ENCODE measurements at places on chromosomes 2 and 18.

GRCh38 chr2:128505150-128505490 lies 186.5 kb upstream of the HS6ST1 start:
- DNase-seq = no peak

GRCh38 chr2:130949954-130950353 lies 113.2 kb downstream of the ARHGEF4 start:
- DNase-seq = no peak

GRCh38 chr2:224260372-224261020 lies 141.4 kb downstream of the FAM124B start:
- DNase-seq = no peak

- peak; percentile 54 for DNase-seq
Observed at GRCh38 chr2:96537734-96538486, 1.4 kb downstream of the ARID5A start.

- no peak for DNase-seq
Observed at GRCh38 chr18:25123438-25124232, 228.3 kb downstream of the ZNF521 start.

DNA sequence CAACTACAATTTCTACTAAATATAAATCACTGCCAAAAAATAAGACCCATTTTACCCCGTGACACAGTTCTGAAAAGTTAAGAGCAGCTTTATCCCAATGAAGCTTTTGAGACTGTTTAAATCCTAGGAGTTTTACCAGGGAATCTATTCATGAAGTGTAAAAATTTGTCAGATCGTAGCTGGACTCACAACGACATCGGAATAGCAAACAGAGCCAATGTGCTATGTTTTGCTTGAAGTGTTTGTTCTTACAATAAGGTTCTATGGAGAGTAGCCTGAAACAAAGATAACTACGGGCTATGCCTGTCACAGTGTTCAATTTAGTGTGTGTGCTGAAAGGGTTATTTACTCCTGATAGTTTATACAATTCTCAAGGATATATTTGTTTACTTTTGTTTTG lies 78.5 kb upstream of the L3MBTL4 start:
- DNase-seq = no peak

- DNase-seq = no peak
Observed at GRCh38 chr18:76771192-76771799, 51.1 kb upstream of the ZNF236 start.

DNA sequence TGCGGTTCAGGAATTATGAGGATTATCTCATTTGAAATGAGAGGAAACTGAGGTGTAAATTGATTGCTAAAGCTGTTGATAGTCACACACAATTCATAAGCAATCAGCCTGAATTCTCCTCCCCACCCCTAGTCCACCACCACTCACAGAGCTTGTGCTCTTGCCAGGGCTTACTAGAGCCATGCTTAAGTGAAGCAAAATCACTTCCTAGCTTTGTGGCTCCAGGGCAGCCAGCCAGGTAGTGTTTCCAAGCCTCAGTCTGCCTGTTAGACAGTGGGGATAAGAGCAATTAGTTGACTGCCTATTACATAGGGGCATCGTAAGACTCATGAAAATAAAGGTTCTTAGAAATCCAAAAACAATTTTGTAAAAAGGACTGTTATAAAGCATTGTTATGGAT lies 87.2 kb downstream of the PKP4 start:
- no peak for DNase-seq

GRCh38 chr18:23369266-23369665 lies 83.8 kb upstream of the RIOK3 start:
- DNase-seq = no peak

GRCh38 chr18:10465174-10465939 lies 10.9 kb downstream of the APCDD1 start:
- DNase-seq = no peak

GRCh38 chr2:138922973-138923563 lies 142.9 kb upstream of the NXPH2 start:
- no peak for DNase-seq

- DNase-seq = no peak
Observed at GRCh38 chr2:202782940-202783558, 88.5 kb downstream of the ICA1L start.

GRCh38 chr18:35328868-35329267 lies 15.4 kb downstream of the ZNF24 start:
- DNase-seq = no peak

- DNase-seq = no peak
Observed at GRCh38 chr2:41326851-41327250, 721.0 kb upstream of the PKDCC start.

GRCh38 chr2:181891966-181892798 lies 652 bp downstream of the ITPRID2 start:
- DNase-seq = peak; percentile 75

DNA sequence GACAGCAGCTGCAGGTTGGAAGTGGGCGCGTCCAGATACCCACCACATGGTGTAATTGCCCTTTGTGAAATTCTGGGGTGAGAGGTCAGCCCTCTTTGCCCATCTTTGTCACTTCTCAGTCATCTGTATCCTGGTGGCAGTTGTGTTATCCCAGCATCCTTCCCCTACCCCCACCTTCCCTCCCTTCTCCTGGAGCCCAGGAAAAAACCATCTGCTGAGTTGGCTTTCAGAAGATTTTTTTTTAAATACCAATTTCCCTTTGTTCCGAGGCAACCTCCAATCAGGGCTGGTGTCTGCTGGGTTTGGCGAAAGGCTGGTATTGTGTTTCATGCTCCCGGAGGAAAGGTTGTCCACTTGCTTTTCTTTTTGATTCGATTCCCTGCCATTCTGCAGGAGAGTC lies 35.2 kb downstream of the SETBP1 start:
- no peak for DNase-seq

DNA sequence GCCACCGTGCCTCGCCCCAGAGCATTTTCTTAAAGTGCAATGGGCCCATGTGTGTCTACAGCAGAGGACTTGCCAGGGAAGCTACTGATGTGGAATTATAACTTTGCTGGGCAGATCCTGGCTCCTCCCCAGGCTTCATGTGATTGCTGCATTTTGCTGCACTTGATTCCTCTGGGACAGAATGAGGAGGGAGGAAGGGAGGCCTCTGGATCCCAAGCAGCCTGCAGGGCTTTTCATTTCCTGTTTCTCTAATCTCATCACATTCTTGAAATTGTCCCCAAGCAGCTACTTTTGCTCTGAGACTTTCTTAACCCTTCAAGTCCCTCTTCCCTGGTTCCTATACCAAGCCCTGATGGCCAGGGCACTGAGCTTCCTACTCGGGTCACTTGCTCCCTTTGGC lies 134.4 kb upstream of the SEC11C start:
- no peak for DNase-seq

DNA sequence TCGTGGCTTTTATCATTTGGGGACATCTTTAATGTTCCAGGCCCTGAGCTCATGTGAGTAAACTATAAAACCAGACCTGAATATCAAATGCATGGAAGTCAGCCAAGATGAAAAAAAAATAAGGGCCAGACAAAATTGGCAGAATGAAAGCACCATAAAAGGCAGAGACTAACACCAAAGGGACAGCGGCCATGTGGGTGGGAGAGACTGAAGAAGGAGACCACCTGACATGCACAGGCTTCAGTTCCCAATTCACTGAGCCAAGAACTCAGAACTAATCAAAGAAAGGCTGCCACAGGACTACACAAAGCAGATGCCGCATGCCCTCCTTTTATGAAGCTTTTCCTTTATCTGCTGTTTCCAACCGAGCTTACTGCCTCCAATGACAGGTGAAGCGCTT lies 267.1 kb downstream of the RAD51AP2 start:
- no peak for DNase-seq

DNA sequence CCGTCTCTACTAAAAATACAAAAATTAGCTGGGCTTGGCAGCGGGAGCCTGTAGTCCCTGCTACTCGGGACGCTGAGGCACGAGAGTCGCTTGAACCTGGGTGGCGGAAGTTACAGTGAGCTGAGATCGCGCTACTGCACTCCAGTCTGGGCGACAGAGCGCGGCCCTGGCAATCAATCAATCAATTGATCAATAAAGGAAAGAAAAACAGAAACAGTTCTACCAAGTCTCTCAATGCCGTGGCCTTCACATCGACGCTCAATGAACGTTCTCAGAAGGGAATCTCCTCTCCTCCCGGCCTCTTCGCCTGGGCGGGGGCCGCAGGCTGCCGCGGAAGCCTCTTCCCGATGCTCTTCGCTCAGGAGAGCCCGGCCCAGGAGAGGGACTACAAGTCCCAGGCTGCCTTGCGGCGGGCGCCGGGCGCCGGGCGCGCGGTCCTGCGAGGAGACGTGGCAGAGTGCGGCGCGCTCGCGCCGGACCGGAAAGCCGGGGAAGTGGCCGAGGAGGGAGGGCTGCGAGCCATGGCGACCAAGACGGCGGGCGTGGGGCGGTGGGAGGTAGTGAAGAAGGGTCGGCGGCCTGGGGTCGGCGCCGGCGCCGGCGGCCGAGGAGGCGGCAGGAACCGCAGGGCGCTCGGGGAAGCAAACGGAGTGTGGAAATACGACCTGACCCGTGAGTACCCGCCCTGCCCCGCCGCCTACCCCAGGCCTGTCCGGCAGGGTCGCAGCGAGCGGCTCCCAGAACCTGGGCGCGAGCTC lies at the start of gene TMEM214:
Gene TMEM214, plus strand, starts transcription at position 471 of the 758 bp plus-strand sequence. Its CDS starts 51 bp downstream, at position 522.
- peak; percentile 85 for DNase-seq

DNA sequence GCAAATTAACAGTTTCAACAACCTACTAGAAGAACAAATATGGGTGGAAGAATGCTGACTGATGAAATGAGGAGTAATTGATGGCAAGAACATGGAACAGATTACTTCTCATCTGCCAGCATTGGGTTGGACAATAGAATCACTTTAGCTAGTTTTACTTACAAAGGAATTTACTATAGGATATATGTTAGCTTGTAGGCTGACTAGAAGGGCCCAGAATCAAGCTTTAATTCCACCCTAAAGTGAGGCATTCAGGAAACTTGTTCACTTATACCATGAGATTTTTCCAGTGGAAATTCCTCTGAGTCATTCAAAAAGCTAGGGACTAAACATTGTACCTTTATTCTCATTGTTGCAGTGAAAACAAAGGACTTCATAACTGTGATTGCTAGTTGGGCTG lies 5.0 kb upstream of the ZSWIM2 start:
- DNase-seq = no peak

DNA sequence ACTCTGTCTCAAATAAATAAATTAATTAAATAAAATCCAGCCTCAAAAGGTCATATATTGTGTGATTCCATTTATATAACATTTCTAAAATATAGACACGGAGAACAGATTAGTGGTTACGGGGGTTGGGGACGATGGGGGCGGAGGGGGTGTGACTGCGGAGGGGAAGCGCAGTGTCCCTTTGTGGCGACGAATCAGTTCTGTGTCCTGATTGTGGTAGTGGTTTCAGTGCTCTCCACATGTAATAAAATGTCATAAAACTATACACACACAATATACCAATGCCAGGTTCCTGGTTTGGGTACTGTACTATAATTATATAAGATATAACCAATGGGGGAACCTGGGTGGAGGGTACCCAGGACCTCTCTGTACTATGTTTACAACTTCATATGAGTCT lies 186.4 kb downstream of the ANAPC1 start:
- no peak for DNase-seq

DNA sequence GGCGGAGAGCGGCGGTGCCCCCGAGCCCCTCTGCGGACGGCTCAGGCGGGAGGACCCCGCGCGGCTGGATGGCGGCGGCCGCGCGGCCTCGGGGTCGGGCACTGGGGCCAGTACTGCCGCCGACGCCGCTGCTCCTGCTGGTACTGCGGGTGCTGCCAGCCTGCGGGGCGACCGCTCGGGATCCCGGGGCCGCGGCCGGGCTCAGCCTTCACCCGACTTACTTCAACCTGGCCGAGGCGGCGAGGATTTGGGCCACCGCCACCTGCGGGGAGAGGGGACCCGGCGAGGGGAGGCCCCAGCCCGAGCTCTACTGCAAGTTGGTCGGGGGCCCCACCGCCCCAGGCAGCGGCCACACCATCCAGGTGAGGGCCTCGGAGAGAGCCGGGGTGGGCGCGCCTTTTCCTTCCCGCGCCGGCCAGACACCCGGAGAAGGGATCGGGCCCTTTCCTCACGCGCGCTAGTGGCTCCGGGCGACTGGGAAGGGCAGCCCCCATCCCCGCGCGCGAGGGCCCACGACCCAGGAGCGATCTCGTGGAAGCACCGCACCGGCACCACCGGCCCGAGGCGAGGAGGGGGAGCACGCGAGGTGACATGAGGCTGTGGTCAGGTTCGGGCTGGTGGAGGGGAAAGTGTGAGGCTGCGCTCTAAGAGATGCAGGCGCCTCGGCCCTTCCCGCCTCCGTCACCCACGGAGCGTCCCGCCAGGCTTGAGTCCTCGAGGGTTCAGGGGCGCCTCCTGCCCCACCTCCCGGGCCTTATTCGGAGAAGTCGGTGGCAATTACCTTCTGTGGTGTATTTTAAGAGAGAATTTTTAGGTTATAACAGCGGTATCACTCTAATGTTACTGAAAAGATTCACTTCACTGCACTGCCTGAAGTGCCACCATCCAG lies 607 bp downstream of the LAMA3 start:
- DNase-seq = no peak

- no peak for DNase-seq
Observed at GRCh38 chr2:85485815-85486214, 53.2 kb upstream of the MAT2A start.

- no peak for DNase-seq
Observed at GRCh38 chr2:241271706-241272302, 43.7 kb downstream of the HDLBP start.

DNA sequence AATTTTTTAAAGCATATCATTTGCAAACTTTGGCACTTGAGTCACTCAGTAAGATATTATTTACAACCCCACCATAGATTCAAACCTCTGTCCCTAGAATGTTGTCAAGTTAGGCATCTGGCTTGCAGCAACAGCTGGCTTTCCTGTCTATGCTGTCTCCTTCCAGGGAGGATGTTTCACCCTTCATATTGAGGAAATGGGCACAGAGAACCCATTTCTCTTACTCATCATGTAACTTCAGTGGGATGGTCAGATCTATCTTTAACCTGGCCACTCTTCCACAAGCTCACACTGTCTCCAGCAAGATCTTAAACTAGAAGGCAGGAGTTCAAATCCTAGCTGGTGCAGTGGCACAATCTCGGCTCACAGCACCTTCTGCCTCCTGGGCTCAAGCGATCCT lies 15.8 kb downstream of the LCT start:
- no peak for DNase-seq

GRCh38 chr18:24231773-24232735 lies 93.2 kb downstream of the CABYR start:
- DNase-seq = no peak

DNA sequence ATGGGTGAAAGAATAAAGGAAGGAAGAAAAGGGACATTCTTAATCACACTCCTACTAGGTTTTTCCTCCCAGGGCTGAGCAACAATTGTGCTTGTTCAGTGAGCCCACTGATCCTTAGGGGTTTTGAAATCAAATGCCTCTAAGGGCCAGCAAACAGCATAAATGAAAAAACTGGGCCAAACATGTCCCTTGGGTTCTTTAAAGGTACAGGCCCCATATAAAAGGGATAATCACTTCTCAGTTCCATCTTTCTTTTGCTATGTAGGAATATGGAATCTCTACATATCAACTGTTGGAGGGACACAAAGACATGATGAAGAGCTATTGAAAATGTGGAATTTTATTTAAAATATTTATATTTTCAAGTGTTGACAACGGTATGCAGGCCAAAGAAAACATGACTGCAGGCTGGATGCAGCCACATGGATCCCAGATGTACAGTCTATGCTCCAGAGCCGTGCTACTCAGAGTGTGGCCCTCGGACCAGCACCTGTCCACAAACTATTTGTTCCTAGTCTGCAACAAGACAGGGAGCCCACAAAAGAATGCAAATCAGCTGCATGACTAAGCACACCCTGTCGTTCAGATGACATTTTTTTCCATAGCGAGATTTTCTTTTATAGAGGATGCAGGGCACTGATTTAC lies 110.0 kb downstream of the CDH20 start:
- DNase-seq = no peak

- no peak for DNase-seq
Observed at GRCh38 chr2:238387332-238387731, 39.4 kb upstream of the ASB1 start.

Data from DND-41 (cell line).